ENCODE measurements at places on chromosomes 2 and 18. TPM values are rescaled to one million over a fixed set of nuclear protein-coding genes. Genes with fewer than 3 reads are reported as not detected.
A peak's percentile ranks its signal among the peaks of the same experiment; 100 is the strongest.

DNA sequence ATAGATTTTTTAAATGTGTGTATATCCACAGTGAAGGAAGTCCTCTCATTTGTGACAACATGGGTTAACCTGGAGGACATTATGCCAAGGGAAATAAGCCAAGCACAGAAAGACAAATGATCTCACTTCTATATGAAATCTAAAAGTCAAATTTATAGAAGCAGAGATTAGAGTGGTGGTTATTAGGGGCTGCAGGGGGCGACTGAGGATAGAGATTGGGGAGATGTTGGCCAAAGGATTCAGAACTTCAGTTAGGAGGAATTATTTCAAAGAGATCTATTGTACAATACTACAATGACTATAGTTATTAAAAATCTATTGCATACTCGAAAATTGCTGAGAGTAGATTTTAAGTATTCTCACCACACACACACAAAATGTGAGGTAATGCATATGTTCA is 252.4 kb upstream of the SLC39A10 start:
- no peaks in the 10 kb centered on the region for H3K27me3 ChIP-seq
- no peak overlapping the region for H3K4me3 ChIP-seq
- H3K4me1 ChIP-seq = peaks cover 12% of the 10 kb centered on the region
- H3K36me3 ChIP-seq = no peaks in the 10 kb centered on the region
- DNase-seq = peak; percentile 19

The FBXO48 gene
- total RNA-seq = 1.2 TPM

GRCh38 chr2:58466804-58467203 is 225.7 kb upstream of the FANCL start:
- H3K27ac ChIP-seq = no peak overlapping the region
- no peaks in the 10 kb centered on the region for H3K4me1 ChIP-seq
- no peak for DNase-seq
- no peaks in the 10 kb centered on the region for H3K36me3 ChIP-seq

The EML6 gene
- 0.38 TPM for total RNA-seq

DNA sequence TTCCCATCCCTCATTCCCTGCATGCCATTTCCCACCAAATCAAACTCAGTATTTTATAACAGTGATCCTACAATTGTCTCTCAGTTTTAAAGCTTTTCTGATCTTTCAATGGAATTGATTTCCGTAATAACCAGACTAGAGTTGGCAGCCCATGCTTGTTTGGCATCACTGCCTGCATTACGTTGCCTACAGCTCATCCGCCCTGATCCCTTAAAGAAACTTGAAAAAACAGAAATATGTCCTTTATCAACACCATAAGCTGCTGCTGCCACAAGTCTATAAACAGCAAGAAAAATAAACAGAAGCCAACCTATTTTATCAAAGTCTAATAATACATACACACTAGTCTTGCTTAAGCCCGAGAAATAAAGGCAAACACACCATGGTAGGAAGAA is 331.0 kb downstream of the METTL4 start:
- no peaks in the 10 kb centered on the region for H3K36me3 ChIP-seq
- no peak for DNase-seq
- no peak overlapping the region for H3K27ac ChIP-seq
- no peak overlapping the region for H3K4me3 ChIP-seq
- no peaks in the 10 kb centered on the region for H3K4me1 ChIP-seq

DNA sequence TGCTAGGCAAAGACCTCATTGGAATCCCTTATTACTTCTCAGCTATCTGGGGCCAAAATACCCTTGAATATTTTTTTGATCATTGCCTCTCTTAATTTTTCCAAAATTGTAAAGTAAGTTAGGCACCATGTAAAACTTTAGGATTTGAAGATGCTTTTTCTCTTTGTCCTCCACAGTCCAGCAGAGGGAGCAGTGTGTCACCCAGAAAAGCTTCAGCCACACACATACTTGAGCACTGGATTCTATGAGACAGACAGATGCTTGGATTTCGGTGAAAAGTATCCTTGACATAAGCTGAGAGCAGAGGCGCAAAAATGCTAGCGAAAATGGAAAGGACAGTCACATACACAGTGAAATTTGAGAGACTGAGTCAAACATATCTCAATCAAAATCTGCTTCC is 74.7 kb upstream of the KCNJ3 start:
- no peaks in the 10 kb centered on the region for H3K27me3 ChIP-seq
- peak; percentile 14 for DNase-seq
- no peaks in the 10 kb centered on the region for H3K36me3 ChIP-seq
- no peak overlapping the region for H3K4me3 ChIP-seq
- H3K27ac ChIP-seq = no peak overlapping the region

- H3K4me1 ChIP-seq = peaks cover 7% of the 10 kb centered on the region
- H3K27ac ChIP-seq = no peak overlapping the region
- no peak overlapping the region for H3K4me3 ChIP-seq
Measured at GRCh38 chr2:170408461-170409163, 230.7 kb downstream of the MYO3B start.

The ELOA2 gene
- not detected for total RNA-seq

The MAPK4 gene
- not detected for total RNA-seq

GRCh38 chr18:13256444-13257305 is 38.1 kb downstream of the LDLRAD4 start:
- no peaks in the 10 kb centered on the region for H3K27me3 ChIP-seq
- H3K27ac ChIP-seq = no peak overlapping the region
- H3K4me1 ChIP-seq = peaks cover 20% of the 10 kb centered on the region
- H3K4me3 ChIP-seq = no peak overlapping the region

The CAD gene
- total RNA-seq = 109 TPM

- H3K4me1 ChIP-seq = no peaks in the 10 kb centered on the region
- no peak overlapping the region for H3K27ac ChIP-seq
- H3K36me3 ChIP-seq = peaks cover 1% of the 10 kb centered on the region
- no peak overlapping the region for H3K4me3 ChIP-seq
- H3K27me3 ChIP-seq = peaks cover 19% of the 10 kb centered on the region
Measured at GRCh38 chr2:152062125-152063091, 36.4 kb downstream of the CACNB4 start.

GRCh38 chr18:11851146-11851805 is at the start of gene CHMP1B:
Gene CHMP1B, plus strand, starts transcription at chr18:11851413. Its CDS starts 99 bp downstream, at chr18:11851512.
- peak within 1 kb of the TSS; percentile 100 for H3K4me3 ChIP-seq
- H3K27ac ChIP-seq = peak within 1 kb of the TSS; percentile 100
- H3K36me3 ChIP-seq = peaks cover 3% of the 10 kb centered on the region
- peaks cover 31% of the 10 kb centered on the region for H3K4me1 ChIP-seq

DNA sequence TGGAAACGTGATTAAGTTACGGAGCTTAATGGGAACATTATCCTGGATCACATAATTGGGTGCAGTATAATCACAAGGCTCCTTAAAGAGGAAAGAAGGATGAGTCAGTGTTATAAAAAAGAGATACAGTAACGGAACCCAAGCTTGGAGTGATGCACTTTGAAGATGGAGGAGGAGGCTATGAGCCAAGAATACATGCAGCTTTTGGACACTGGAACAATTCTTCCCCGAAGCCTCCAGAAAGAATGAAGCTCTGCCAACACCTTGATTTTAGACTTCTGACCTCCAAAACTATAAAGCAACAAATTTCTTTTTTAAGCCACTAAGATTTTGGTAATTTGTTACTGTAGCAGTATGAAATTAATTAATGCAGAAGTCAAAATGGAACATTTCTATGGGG is 85.1 kb downstream of the CDH7 start:
- no peak for DNase-seq
- no peaks in the 10 kb centered on the region for H3K4me1 ChIP-seq
- H3K27ac ChIP-seq = no peak overlapping the region
- H3K4me3 ChIP-seq = no peak overlapping the region

The NDC80 gene
- total RNA-seq = 108 TPM

GRCh38 chr2:108945969-108946368 is 43.1 kb downstream of the EDAR start:
- H3K27me3 ChIP-seq = no peaks in the 10 kb centered on the region
- peaks cover 4% of the 10 kb centered on the region for H3K4me1 ChIP-seq
- no peak for DNase-seq
- H3K4me3 ChIP-seq = no peak overlapping the region
- peaks cover 20% of the 10 kb centered on the region for H3K36me3 ChIP-seq

DNA sequence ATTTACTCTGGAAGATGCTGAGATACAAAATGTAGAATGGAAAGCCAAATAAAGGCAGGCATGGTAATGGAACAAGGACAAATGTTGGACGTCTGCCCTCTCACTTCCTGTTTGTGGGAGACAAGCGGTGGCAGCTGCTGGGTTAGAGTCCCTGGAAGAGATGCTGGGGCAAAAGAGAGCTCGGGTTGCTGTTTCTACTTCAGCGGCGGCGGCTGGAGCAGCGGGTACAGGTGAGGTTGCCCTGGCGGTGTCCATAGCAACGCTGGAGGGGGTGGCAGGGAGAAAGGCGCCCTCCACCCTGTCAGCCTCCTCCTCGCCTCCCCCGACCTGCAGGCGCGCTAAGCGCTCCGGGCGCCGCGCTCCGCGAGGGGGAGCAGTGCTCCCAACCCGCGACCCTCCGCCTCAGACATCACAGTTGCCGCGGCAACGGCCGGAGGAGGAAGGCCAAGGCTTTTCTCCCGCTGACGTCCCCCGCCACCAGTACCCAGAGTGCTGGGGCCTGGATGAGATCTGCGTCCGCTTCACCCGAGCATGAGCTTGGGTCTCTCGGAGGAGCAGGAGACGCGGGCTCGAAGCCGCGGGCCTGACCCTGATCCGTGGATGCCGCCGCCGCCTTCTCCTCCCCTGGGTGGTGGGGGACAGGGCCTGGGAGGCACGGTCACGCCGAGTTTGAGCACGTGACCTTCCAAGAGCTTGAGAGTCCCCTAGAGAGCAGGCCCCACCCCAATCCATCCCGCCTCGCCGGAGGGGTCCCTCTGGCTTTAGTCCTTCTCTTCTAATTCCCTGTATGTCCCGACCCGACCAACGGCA is 65.6 kb downstream of the NOL4 start:
- H3K36me3 ChIP-seq = peaks cover 1% of the 10 kb centered on the region
- H3K27ac ChIP-seq = no peak overlapping the region
- no peak for DNase-seq
- H3K27me3 ChIP-seq = peaks cover 32% of the 10 kb centered on the region
- no peaks in the 10 kb centered on the region for H3K4me1 ChIP-seq

The CPO gene
- total RNA-seq = not detected

DNA sequence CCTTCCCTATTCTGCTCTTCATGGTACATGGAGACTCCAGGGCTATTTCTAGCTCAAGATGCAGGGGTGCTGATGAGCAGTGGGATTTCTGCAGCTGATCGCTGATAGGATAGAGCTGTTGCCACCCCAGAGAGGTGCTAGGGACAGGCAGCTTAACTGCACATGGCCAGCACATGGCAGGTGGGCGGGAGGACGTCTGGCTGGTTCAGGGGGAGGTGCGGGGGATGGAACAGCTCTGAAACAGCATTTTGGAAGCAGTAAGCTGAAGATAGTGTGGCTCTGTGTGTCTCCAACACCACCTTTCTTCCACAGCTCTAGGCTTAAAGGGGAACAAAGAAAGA is 151.9 kb upstream of the PELI1 start:
- no peak overlapping the region for H3K27ac ChIP-seq
- H3K4me1 ChIP-seq = peaks cover 16% of the 10 kb centered on the region
- no peaks in the 10 kb centered on the region for H3K36me3 ChIP-seq
- H3K27me3 ChIP-seq = peaks cover 4% of the 10 kb centered on the region
- H3K4me3 ChIP-seq = no peak overlapping the region

GRCh38 chr2:133836691-133837345 is 268.6 kb upstream of the NCKAP5 start:
- DNase-seq = no peak
- H3K36me3 ChIP-seq = no peaks in the 10 kb centered on the region
- H3K4me3 ChIP-seq = no peak overlapping the region
- no peaks in the 10 kb centered on the region for H3K4me1 ChIP-seq
- peaks cover 2% of the 10 kb centered on the region for H3K27me3 ChIP-seq

DNA sequence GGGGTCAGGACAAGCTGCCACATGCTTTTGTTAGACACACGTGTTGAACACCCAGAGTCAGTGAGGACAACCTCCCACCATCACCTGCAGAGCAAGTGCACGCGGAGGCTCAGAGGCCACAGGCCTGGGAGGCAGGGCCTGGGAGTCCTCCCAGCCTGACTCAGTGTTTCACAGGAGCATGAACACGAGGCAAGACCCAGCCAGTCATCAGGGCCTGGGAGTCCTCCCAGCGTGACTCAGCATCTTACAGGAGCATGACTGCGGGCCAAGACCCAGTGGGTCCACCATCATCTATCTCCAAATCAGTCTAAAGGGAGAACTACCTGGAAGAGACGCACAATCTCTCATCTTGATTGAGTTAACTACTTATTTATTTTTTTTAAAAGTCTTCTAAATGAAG is 112.6 kb upstream of the PXDN start:
- DNase-seq = no peak
- H3K36me3 ChIP-seq = no peaks in the 10 kb centered on the region
- H3K27me3 ChIP-seq = peaks cover 31% of the 10 kb centered on the region
- peaks cover 7% of the 10 kb centered on the region for H3K4me1 ChIP-seq
- H3K4me3 ChIP-seq = no peak overlapping the region

DNA sequence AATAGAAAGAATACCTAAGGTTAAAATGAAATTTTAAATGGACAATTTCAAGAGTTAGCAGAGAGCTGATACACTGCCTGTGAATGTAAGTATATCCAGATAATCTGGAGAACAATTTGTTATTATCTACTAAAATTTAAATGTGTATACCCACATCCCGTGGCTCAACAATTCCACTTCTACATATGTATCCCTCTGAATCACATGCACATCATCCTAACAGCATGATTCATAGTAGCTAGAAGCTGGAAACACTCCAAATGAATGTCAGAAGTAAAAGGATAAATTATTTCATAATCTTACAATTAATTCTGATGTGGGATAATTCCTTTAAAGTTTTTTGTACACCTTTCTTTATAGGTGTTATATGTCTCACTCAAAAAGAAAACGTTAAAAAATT is 87.9 kb downstream of the CNTNAP5 start:
- no peak overlapping the region for H3K27ac ChIP-seq
- no peaks in the 10 kb centered on the region for H3K4me1 ChIP-seq
- no peaks in the 10 kb centered on the region for H3K36me3 ChIP-seq
- H3K4me3 ChIP-seq = no peak overlapping the region
- no peaks in the 10 kb centered on the region for H3K27me3 ChIP-seq

GRCh38 chr2:25377822-25378421 is 36.2 kb upstream of the DNMT3A start:
- H3K4me3 ChIP-seq = peak overlapping the region; percentile 64
- H3K27me3 ChIP-seq = no peaks in the 10 kb centered on the region
- DNase-seq = no peak

DNA sequence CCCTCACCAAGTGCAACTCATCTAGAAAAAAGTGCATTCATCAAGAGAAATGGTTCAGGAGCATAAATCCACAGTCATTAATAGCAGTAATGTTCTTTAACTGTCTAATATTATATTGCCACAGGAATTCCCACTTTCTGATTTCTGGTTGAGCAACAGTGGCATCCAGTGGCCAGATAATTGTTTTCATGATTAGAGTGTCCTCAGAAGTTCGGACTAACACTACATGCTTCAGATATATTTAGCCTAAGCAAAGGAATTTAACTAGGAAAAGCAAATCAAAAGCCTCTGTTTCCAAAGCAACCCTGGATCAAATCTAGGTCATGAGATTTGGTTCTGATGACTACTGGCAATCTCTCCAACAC is 9.8 kb upstream of the ERBB4 start:
- H3K27me3 ChIP-seq = no peaks in the 10 kb centered on the region
- no peaks in the 10 kb centered on the region for H3K36me3 ChIP-seq
- no peak overlapping the region for H3K27ac ChIP-seq
- no peaks in the 10 kb centered on the region for H3K4me1 ChIP-seq

The SERPINB3 gene
- total RNA-seq = not detected
